ENCODE measurements at places on chromosomes 6 and 20.

- DNase-seq: no peak
Observed at GRCh38 chr6:168676552-168677322, 235.8 kb downstream of the SMOC2 start.

DNA sequence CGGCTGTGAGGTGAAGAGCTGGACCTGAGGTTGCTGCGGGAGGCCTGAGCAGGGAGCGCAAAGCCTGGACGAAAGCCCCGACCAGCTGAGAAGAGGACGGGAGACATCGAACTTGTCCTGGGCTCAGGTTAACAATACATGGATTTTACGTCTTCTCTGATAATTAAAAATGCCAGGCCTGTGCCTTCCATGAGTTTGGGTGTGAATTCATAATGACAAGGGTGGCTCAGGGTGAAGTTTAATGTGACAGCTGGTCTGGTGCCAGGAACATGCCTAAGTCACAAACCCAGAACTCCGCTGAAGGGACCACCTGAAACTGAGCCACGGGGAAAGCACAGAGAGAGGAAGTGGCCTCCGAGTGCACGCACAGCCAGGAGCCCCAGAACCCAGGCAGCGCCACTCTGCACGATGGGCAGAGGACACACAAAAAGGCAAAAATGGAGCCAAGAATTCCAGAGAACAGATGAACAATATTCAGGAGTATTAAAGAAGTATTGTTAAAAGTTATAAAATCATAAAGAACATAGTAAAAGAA, 150.1 kb upstream of the RPS6KA2 start:
- no peak for DNase-seq

DNA sequence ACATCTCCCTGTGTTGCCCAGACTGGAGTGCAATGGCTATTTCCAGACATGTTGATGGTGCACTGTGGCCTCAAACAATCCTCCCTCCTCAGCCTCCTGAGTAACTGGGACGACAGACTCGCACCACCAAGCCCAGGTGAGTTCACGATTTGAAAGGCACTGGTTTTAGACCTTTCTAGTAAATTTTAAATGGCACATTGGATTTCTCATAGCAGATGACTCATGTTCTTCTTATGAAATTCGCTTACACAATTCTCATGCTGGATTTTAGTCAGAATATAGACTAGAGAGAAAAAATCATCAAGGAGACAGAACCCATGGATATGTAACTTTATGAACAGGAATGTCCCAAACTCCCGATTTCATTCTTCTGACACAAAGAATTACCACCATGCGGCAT, 18.1 kb upstream of the PXDC1 start:
- peak; percentile 19 for DNase-seq

DNA sequence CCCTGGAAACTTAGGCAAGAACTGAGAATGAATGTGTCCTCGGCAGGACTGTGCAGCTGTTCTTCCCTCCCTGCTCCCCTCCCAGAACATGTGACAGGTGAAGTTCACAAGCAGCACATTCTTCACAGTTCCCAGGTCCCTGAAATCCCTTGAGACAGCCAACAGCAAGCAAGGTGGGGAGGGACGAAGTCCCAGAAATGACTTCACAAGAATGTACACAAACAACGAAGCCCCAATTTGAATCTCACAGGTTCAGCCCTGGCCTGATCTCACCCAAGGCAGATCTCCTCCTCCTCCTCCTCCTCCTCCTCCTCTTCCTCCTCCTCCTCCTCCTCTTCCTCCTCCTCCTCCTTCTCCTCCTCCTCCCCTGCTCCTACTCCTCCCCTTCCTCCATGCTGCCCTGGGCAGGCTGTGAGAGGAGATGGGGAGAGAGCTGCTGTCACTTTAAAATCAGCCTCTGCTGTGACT, 32.4 kb downstream of the WRNIP1 start:
- no peak for DNase-seq

DNA sequence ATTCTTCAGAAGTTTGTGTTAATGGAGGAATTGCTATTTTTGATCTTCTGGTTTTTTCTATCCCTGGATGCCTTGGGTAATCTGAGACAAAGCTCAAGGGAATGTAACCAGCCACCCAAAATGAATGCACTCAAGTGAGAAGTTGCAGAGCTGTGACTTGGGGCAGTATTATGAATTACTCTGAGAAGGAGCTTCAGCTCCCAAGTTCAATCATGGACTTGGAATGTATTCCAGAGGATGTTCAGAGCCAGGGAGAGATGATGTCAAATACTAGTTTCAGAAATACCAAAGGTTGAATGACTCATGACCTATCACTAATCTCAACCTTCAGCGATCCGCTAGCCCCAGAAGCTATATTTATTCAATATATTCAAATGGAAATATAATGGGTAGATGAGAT, 375.2 kb upstream of the PLCB4 start:
- DNase-seq: no peak

GRCh38 chr20:25439328-25439727, 31.9 kb downstream of the GINS1 start:
- no peak for DNase-seq

- no peak for DNase-seq
Observed at GRCh38 chr6:26592649-26593048, 4.1 kb upstream of the ABT1 start.

DNA sequence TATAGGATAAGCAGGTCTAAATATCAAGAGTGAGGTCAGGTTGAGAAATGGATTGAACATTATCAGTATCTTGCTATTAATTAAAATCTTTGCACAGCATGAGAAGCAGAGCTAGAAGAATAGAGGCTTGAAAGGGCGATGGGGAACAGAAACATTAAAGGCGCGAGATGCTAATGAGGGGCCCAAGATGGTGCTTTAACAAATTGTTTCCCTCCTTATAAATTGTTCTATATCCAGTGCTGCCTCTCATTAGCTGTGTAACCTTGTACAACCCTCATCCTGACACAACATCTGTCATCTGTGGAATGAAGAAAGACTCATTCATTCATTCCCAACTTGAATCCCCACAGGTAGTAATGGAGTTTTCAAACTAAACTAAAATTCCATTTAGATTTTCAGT, 57.8 kb downstream of the FUT9 start:
- DNase-seq: no peak

DNA sequence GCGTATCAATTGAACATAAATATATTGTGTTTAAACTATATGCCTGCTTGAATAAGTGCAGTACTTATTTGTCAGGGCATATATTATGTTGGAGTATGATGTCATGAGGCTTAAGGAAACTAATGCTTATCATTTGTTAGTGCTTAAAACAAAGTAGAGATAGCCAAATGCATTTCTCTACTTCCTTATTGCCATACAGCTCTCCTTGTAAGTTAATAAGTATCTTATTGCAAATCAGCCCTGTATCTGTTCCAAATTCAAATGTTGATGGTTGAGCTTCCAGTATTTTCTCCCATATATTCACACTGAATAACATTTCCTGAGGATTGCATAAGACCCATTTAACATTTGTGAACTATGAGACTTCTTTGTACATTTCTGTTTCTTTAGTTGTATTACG, 57.8 kb downstream of the CARMIL1 start:
- DNase-seq: no peak

DNA sequence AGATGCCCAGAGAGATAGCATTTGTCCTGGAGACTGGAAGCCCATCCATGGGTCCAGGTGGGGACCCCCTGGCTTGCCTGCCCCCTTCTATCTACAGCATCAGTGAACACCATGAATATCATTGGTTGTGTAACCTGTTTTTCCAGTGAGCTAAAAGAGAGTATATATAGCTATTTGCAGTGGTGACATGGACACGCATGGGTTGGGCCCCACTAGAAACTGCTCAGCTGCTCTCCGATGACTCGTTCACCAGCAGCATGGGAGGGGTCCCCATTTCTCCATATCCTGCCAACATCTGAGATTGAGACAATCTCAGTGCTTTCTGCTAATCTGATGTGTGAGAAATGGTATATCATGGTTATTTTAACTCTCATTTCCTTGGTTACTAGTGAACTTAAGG, 4.0 kb upstream of the ZC3H12D start:
- DNase-seq: peak; percentile 63

- DNase-seq: peak; percentile 3
Observed at GRCh38 chr6:71383901-71384489, 95.4 kb downstream of the OGFRL1 start.

DNA sequence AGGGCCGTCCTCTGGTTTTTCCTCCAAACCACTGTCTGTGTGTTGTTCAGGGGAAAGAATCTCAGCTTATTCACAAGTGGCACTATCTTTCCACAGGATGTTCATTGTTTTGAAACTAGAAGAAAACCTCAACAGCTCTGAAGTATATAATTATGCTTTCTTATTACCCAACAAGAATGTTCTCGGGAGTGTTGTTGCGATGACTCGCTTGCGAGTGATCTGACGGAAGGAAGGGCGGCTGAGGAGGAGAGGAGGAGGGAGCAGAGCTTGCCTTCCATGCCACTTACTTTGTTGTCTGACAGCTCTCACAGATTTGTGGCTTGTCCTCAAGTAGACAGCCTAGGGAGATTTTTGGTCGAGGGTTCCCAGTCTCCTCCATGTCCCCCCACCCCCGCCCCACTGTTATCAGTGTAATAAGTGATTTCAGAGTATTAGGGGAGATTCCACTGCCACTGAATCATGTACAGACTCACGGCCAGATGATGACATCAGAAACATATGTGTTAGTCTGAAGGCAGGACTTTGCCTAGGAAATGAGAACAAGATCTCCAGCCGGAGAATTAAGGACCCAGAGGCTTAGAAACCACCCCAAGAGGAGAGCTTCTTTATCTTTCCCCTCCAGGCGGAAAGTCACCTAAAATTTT, 80.7 kb upstream of the CCN6 start:
- DNase-seq: peak; percentile 78

DNA sequence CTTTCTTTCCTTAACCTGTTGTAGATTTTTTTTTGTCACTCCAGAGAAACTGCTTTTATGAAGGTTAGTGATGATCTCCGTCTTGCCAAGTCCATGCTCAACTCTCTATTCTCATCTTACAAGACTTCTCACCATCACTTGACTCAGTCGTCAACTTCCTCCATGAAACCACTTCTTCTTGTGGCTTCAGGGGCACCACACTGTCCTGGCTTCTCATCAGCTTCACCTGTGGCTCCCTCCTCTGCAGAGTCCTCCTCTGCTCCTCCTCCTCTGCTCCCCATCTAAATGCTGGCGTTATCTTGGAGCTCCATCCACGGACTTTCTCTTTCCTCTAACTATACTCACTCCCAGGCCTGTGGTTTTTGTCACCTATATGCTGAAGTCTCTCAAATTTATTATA, 187.5 kb downstream of the BACH2 start:
- peak; percentile 46 for DNase-seq

DNA sequence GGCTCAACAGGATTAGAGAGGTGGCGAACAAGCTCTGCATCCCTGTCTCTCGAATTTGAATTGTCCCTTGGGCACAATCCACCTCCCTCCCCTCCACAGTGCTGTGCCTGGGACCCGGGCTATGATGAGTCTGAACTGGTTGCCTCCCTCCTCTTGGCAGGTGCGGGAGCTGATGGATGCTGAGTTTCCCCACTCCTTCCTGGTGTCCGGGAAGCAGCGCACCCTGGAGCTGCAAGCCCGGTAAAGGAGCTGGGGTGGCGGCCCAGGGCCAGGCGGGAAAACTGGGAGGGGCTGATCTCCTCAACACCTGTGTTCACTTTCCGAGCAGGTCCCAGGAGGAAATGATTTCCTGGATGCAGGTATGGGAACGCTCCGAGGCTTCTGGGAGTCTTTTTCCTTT, 14.9 kb downstream of the FGD2 start:
- DNase-seq: no peak

DNA sequence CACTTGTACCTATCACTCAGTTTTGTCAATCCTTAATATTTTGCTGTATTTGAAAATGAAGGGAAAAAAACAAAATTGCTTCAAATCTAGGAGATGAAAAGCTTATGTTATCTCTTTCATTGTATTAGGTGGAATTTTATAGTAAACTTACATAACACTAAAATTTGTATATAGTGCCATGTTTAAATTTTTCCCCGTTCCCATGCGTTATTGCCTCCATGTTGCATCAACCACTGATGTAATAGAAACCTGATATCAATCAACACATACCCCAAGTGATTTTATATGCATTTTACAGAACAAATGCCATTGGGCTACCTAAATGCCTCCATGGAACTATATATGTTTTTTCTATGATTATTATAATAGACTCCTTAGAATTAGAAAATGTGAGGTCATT, 14.8 kb upstream of the TREM2 start:
- DNase-seq: no peak

DNA sequence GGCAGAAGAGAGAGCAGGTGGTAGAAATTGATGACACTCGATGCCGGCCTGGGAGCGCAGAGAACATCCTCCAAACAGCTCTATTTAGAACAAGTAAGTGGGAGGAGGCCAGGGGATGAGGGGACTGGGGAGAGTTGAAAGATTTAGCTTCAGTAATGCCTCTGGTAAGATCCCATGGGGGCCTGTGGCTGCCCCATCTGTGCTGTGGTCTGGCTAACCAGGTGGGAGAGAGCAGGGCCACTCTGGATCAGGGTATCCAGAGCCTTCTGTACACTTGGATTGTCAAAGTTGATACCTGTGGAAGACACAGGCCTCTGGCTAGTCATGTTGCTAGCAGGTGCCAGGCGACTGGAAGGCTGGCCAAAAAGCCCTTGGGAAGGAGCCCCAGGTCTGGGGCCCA, 27.6 kb downstream of the NCOA5 start:
- no peak for DNase-seq

GRCh38 chr6:166772518-166772917, 145.5 kb upstream of the RPS6KA2 start:
- no peak for DNase-seq

GRCh38 chr6:33433544-33434191, 13.8 kb downstream of the SYNGAP1 start:
- DNase-seq: no peak

GRCh38 chr6:117837261-117837660, 69.8 kb upstream of the SLC35F1 start:
- DNase-seq: no peak

DNA sequence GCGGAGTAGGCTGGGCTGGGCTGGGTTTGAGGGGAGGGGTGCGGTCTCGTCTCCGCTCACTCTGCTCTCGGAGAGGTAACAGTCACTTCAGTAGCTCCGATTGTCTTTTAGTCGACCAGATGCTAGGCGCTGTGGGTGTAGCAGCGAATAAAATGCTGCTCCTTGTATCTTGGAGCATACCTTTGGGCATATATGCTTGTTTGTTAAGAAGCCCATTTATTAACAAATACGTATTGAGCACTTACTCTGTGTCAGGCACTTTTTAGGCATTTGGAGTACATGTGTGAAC, 545 bp downstream of the ACTR5 start:
- peak; percentile 80 for DNase-seq

DNA sequence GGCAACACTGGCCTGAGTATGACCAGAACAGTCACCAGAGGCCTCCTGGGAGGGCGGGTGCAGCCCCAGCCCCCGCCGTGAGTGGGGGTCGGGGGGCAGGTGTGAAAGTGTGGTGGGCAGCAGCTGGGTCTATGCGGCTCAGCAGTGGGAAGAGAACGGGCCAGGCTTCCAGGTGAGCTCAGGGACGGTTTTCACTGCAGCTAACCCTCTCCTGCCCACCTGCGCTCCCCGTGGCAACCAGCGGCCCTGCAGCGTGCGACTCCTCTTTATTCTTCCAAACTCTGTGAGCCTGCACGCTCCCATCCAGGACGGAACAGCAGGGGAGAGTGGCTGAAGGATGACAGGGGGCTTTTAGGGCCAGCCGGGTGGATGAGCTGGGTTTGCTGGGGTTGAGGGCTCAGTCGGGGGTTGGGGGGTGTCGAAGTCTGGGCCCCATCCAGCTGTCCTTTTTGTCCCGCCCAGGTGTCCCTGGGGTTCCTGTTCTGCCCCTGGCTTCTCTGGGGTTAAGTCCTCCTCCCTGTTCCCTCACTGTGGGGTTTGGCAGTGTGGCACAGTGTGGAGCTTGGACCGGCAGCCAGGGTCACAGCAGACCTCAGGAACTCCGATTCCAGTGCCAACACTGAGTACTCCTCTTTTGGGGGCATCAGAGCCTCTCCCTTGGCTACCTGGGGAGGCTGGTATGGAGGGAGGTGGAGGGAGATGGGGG, 859 bp upstream of the BIRC7 start:
- peak; percentile 23 for DNase-seq

- DNase-seq: no peak
Observed at GRCh38 chr6:23940466-23940865, 185.5 kb upstream of the NRSN1 start.

All from activated T-cell treated with anti-CD3 and anti-CD28 coated beads, Interleukin-2, amount 50 U/mL, for 72 hours (primary cell).